Kasumi-1 (cell line): ENCODE measurements at places on chromosomes 2 and 18.

DNA sequence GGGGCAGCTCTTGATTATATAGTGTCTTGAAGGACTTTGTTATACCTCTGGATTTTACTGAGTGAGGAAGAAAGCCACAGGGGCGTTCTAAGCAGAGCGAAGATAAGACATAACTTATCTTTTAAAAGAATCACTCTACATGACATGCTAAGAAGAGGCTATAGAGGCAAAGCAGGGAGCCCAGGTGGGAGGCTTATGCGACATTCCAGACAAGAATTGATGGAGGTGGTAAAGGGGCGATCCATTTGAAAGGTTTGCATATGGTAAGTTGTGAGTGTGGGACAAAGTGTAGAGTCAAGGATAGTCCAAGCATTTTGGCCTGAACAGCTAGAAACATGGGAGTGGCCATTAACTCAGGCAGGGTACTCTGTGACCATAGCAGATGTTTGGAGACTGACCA is 49.8 kb downstream of the LYPD6 start:
- no peak for DNase-seq

- no peak for DNase-seq
Observed at GRCh38 chr2:64139956-64140355, 4.3 kb downstream of the PELI1 start.

DNA sequence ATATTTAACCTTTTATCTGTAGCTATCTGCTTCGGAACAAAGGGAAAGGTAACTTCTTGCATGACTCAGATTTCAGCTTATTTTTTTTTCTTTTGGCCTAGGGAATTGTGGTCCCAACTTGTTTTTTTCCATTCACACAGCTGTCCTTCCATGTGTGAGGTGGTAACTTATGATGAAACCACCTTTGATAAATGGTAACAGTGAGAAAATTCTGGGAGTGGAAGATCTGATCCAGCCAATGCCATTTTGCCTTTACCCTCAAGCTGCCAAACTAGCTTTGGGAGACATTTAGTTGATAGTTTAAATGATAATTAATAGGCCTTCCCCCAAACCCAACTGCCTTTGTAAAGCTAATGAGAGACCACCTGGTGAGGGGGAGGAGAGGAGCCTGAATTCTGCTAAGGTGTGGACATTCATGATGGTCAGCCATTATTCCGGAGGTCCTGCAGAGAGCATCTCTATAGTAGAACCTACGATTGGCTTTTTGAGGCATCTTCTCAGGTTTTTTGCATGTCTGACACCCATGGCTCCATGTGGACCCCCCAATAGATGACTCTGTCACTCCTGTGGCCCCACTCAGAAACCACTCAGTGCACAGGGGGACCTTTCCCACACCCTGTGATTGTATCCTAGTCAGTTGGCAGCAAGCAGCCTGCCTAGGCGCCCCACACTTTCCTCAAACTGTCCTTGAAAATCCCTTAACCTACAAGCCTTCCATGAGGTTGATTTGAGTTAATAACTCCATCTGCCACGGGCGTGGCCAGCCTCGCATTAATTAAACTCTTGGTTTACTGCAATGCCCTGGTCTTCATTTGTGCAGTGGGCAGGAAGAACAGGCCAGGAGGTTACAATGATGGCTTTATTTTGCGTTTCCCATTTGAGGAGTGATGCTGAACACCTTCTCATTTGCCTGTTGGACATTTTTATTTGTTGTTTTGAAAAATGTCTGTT is 263.5 kb upstream of the PXDN start:
- no peak for DNase-seq

DNA sequence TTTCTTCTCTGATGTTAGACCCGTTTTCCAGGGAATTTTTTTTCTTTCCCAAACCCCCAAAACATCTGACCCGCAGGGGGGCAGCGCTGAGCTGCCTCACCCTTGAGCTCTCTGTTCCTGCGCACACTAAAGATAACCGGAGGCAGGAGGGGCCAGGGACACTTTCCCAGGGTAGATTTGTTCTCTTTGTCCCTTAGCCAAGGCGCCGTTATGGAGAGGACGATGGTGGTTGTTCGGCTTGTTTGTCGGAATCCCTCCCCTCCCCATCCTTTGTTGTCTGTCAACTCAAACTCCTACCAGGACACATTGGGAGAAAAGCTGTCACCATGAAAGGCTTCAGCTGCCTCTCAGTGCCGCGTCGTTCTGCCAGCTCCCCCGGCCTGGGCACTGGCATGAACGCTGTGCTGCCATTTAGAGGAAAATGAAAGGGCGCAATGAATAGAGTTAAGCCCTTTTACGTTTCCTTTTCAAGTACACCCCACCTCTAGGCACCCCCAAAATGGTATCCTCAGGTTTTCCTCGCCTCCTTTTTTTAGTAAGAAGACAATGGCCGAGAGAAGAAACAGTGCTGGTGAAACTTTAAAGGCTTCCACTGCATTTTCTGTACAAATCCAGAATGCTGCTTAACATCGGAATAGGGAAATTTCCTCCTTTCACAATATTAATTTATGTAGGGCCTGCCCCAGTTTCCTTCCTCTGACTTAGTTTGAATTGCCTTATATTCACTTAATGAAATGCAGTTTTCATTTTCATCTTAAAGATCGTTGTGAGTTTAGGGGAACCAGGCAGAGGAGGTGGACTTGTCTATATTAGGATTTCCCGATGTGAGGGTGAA is 62.1 kb downstream of the RND3 start:
- DNase-seq = no peak

DNA sequence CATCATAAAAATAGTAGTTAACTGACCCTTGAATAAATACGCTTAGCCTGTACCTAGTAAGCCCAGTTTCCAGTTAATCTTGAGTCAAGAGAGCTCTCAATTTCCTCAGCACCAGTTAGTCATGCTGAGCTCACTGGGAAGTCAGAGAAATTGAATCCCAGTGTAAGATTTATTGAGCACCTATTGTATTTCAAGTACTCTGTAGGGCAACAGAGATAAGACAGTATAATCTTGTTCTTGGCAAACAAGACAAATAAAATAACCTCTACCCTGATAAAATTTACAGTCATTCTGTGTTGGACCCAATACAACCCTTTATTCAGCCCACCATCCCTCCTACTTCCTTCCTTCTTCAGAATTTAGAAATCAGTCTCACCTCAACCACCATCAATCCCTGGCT is 71.9 kb upstream of the NRP2 start:
- no peak for DNase-seq

DNA sequence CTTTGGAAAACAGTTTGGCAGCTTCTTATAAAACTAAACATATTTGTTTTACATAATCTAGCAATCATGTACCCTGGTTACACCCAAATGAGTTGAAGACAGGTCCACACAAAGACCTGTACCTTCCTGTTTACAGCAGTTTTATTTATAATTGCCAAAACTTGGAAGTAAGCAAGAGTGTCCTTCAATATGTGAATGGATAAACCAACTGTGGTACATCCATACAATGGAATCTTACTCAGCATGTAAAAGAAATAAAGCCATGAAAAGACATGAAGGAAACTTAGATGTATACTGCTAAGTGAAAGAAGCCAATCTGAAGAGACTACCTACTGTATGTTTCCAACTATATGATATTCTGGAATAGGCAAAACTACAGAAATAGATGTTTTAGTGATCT is 23.7 kb downstream of the ORC4 start:
- no peak for DNase-seq

DNA sequence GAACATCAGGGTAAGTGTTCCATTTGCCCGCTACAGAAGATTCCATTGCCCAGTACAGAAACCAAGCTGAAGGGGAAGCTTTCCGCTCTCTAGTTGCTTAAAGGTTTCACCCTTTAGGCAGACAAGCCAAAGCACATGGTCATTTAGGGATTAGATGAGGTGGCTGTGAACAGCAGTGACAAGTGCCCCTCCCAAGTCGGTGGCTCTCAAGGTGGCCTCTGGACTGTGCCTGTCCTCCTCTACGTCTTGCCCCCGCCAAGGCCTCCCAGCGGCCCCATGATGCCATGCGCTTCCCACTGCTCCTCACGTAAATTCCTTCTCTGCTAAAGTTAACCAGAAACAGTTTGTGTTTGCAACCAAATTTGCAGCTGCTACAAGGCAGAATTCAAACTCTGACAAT is 24.2 kb upstream of the PTPN4 start:
- no peak for DNase-seq

- DNase-seq = no peak
Observed at GRCh38 chr2:175737722-175738361, 264.2 kb downstream of the LNPK start.

DNA sequence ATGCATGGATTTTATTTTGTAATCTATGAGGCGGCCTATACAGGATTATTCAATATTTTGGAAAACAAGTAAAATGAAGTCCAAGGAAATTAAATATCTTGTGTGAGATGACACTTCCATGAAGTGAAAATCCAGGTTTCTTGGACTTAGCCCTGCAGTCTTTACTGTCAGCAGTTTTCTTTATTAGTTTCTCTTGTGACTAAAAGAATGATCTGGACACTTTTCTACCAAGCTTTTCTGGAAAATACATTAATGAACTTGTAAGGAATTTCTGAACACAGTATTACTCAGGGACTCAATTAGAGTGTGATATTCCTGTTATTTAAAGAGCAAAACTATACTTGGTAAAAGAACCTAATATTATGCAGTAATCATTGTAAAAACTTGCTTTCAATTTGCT is 610.4 kb upstream of the SLC8A1 start:
- no peak for DNase-seq

GRCh38 chr2:113846429-113846828 is 43.5 kb upstream of the ACTR3 start:
- no peak for DNase-seq

GRCh38 chr2:45445037-45445436 is 166.0 kb downstream of the SRBD1 start:
- no peak for DNase-seq

- DNase-seq = no peak
Observed at GRCh38 chr2:10221976-10222870, 80.5 kb upstream of the HPCAL1 start.

- peak; percentile 53 for DNase-seq
Observed at GRCh38 chr2:169066897-169067296, 2.5 kb upstream of the DHRS9 start.

DNA sequence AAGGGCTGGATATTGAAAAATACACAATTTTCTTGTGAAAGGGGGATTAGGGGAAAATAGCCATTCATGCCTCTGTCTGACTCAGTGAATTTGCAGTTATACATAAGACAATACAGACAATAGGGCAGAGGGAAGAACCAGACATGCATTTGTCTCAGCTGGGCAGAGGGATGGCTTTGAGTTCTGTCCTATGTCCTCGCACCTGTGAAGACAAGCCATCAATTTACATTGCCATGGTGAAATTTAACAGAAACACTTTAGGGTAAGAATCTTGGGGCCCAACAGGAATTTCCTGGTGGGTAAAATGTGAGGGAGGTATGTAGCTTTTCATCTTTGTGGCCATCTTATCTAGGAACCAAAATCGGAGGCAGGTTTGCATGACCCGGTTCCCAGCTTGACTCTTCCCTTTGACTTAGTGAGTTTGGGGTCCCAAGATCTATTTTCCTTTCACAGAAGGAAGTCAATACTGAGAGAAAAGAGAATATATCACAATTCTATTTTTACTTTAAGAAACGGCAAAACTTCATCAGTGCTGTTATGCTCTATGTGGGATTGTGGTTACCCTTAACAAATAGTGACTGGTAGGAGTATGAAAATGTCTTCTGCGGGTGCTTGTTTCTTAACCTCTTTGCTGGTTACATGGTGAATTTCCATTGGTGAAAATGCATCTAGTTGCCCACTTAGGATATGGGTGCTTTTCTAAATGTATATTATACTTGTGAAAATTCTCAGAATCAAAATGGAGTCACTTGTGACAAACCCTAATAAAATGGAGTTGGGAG is 221.8 kb downstream of the SPP2 start:
- DNase-seq = no peak

DNA sequence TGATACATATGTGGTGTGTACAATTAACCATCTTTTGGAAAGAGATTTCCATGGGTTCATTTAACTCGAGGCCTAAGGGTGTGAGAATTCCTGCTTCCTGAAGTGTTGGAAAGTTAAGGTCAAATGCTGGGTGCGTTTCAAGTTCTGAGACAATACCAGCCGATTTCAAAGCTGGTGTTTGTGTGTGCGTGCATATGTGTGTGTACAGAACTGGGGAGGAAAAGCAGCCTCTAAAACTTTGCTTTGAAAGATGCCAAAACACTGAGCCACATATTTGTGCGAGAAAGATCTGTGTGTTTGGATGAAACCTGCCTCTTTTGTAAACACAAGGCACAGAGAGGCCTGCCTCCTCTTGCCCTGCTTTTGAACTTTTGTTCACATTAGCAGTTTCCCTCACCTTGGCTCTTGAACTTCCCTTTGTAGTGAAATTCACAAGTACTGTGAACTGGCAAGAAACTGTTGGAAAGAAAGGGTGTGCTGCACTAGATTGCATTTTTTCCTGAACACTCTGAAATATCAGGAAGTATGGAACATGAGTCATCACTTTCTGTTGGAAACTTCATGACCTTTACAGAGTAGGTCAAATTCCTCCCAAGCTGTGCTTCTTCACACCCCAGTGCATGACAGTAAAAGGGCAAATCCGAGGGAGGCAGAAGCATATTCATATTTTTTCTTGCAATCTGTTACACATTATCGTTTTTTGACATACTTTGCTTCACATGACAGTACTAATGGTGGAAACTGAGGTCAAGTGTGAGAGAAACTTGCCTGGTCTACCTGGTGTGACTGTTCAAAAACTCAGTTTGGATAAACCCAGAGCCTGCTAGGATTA is 20.0 kb upstream of the CAVIN2 start:
- DNase-seq = peak; percentile 54

GRCh38 chr18:31942291-31942998 is 483 bp downstream of the TRAPPC8 start:
- DNase-seq = peak; percentile 56

- DNase-seq = no peak
Observed at GRCh38 chr2:233867993-233868532, at the start of gene MSL3B. MSL3B (minus strand) TSS chr2:233868386.

DNA sequence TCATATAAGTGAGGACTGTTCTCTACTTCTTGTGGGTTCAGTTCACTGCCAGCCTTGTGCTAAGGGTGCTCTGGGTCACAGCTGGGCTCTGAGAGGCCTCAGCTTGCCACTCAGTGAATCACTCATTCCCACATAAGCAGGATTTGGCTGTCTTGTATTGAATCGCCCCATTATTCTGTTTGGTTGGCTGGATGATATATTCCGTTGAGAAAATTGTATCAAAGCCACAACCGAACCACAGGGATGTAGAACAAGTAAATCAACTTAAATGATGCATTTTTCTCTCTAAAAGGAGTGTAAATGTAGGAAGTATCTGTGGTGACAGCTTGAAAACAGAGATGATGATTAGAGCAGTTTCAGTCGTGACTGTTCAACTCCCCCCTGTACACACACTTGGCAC is 39.6 kb downstream of the TTC39C start:
- DNase-seq = no peak

DNA sequence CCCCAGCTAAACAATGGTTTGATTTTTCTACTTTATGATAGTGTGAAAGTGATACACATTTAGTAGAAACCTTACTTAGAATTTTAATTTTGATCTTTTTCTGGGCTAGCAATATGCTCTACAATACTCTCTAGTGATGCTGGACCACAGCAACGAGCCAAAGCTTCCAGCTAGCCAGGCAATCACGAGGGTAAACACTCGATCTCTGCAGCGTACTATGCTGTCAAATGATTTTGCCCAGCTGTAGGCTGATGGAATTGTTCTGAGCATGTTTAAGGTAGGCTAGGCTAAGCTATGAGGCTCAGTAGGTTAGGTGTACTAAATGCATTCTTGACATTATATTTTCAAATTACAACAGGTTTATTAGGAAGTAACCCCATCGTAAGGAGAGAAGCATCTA is 207.5 kb downstream of the LRRTM4 start:
- no peak for DNase-seq
